ENCODE measurements at places on chromosomes 2 and 18. TPM values are rescaled to one million over a fixed set of nuclear protein-coding genes. Genes with fewer than 3 reads are reported as not detected.

DNA sequence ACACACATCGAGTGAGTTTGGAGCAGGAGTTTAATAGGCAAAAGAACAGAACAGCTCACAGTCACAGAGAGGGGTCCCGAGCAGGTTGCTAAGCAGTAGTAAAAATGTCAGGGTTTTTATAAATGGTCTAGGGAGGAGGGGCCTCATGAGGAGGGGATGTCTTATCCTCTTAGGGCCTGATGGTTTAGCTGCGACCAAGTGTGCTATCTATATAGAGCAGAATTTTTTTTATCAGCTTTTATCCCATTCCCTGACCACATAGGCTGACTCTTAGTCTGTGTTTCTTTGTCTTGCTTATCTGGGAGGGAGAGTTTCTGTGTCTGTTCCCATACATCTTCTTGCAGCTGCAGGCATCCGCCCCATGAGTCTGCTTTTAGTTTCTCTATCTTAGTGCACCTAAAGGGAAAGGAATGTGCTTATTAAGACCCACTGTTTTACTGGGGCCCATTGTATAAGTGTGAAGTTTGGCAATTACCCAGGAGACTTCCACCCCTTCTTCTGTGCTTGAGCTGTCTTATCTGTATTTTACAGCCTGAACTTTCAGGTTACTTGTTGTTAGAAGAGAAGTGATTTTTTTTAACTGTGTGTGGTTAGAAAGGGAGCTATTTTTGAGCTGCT is 30.4 kb upstream of the GMCL1 start:
- no peak for DNase-seq

GRCh38 chr2:190415794-190416775 is 7.9 kb downstream of the MFSD6 start:
- DNase-seq = no peak

DNA sequence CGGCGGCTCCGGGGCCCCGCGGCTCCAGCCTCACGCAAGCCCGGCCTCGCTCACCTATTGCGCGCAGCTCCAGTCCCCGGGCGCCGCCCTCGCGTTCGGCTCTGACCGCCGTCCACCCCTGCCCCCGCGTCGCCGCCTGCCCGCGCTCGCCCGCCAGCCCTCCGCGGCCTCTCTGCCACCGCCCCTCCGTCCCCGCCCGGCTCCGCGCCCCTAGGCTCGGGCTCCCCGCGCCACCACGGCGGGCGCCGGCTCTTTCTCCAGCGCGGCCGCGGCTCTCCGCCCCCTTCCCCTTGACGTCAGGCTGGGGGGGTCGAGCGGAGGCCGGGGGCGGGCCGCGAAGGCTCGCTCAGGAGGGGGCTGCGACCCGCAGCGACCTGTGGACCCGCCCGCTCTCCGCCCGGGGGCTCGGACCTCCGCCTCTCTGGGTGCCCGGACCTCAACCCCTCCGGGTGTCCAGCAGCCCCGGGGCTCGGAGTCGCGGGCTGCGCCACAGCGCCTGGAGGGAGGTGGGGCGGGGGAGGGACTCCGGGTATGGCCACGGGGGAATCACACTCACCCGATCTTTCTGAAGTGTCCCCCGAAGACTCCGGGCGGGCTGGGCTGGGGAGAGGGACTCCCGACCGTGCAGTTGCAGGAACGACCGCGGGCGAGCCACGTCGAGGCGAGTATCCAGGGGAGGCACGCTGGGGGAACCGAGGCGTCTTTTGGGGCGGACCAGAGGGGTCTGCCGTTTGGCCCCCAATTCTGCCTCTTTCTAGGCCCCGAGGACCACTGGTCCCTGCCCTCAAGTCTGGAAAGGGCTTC is at the start of gene SEMA4C:
Gene SEMA4C, minus strand, starts transcription at position 259 of the 804 bp plus-strand sequence. CDS start 2,194 bp downstream, outside the sequence.
- DNase-seq = peak; percentile 67

GRCh38 chr2:219149667-219150066 is 10.9 kb downstream of the NHEJ1 start:
- no peak for DNase-seq

GRCh38 chr2:99297994-99298393 is 3.0 kb downstream of the LYG1 start:
- DNase-seq = no peak

GRCh38 chr2:198706476-198707082 is 751.2 kb downstream of the SATB2 start:
- DNase-seq = no peak

DNA sequence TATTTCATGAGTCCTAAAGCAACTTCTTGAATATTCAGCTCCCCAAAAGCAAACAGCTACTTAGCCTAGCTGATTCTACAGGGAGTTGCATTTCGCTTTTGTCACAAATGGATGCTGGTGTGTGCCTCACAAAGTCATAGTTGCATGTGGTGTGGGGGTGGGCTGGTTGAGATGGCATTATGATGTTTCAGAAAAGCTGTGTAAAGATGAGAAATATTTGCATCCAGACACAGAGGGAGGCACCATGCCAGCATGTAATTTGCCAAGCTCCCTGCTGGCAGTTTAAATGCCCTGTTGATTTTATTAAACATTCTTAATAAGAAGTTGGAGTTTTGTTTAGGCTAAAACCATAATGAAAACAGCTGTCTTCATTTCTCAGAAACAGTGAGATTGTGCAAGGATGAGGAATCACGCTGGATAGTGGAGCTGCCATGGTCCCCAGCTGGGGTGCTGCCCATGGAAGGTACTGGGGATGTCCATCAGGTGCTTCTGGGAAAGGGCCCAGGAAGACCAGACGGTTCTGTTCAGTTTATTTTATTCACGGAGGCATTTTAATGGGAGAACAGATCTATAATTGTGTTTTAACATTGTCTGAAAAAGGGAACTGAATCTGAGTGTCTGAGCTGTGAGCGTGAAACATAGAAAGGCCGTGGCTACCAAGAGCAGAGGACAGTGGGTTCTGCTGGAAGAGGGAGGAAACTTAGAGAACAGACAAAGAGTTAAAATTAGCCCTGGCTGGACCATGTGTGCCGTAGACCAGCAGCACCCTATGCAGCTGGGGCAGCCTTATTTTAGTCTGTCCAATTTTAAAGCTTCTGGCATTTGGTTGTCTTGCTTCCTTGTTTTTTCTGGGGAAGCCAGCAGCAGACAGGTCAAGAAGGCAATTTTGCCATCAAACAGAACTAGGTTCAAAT is 177.1 kb downstream of the FAM210A start:
- DNase-seq = no peak

DNA sequence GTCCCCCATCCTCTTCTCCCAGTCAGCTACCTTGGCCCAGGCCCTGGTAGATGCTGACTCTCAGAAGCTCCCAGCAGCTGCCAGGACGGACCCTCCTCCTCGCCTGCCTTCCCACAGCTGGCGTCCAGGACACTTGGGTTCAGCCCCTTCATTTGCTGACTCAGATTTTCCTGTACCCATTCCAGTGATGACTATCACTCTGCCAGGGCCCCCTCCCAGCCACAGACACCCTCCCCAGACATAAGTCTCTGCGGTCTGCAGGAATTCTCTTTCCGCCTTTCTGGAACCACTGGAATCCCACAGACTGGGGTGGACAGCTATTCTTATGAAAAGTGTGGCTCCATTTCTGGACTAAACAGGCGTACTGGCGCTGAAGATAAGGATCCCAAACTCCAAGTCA is 260.3 kb upstream of the EPAS1 start:
- no peak for DNase-seq

- DNase-seq = no peak
These were observed 287.4 kb upstream of the TCF4 start for GRCh38 chr18:55875371-55875901.

DNA sequence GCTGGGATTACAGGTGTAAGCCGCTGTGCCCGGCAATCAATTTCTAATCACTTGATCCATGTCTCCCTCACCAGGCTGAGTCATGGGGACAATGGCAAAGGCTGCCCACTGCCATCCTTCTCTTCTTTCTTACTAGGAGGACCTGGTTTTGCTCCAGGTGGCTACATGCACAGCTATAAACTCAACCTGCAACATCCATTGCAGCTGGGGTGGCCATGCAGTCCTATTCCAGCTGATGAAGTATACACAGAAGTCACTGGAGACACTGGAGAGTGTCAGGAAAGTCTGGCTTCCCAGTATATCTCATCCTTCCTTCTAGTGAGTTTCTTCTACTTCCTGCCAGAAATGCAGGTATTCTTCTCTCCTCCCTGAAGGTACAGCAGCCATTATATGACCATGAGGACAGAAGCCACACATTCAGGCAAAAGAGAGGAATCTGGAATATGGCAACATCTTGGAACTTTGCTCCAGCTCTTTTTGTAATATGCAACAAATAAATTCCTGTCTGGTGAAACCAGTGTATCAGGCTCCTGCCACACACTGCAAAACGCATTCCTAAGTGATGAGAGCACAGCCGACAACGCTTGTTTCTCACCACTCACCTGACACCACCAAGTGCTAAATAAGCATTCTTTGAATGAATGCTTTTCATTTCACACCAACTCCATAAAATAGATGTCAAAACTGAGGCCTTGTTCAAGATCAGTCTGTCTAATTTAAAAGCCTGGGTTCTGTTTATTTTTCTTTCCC is 32.3 kb downstream of the SCTR start:
- peak; percentile 60 for DNase-seq

GRCh38 chr2:130241041-130241707 is 42.9 kb upstream of the TUBA3E start:
- DNase-seq = peak; percentile 85

GRCh38 chr2:19488009-19488691 is 129.7 kb upstream of the OSR1 start:
- DNase-seq = no peak

DNA sequence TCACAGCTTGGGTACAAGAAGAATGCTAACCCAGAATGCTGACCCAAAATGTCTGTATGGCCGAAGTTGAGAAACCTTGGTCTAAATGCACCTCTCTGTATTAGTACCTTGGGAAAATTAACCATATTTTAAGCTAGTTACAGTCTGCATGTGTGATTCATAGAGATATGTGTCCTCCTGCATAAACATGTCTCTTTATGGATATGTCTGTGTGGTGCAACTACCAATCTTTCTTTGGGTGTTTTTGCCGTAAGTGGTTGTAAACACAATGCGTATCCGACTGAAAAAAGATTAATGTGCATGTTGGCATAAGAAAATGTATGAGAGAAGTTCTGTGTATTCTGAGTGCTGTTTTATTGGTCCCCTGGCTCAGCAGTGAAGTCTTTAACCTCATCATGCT is 54.2 kb upstream of the GAREM2 start:
- DNase-seq = no peak

DNA sequence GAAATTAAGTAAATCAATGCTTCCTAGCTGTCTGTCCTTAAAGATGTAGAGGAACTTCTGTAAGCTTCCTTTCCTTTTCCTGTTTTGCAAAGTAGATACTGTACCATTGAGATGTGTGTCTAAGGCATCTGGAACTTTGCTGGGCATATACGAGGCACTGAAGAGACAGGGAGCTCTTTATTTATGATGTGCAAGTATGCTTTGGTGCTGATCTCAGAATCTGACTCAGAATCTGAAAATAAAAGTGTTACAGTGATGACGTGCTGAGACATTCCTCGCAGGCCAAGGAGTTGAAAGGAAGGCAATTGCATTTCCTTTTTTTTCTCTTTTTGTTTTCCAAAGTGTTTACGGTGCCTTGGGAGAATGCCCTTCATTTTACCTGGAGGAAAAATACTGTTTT is 230.9 kb upstream of the RGPD4 start:
- no peak for DNase-seq

GRCh38 chr2:15782009-15782751 is 158.2 kb upstream of the MYCN start:
- DNase-seq = no peak

DNA sequence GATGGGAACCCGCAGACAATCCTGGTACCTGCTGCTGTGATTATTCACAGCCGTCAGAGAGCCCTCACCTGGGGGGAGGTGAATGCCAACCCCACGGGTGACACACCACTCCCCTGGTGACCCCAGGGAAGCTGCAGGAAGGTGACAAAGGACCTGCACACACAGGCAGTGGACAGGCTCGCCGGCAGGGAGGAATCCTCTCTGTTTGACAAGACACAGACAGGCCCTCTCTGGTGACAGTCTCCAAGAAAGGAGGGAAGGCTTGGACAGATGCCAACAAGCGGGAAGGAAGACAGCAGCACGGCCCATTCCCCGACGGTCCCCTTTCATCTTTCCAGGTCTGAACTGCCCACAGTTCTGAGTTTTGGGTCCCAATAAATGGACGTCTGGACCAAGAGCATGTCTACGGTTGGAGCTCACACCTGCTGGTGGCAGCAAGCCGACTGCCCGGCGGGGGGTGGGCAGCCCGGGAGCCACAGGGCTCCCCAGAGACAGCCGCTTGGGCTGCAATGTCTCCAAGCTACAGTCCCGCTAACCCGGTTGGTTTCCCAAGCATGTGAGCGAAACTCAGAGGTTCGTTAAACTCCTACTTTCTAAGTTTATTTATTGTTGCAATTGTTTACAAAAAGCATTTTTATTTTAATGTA is 31.8 kb downstream of the HDAC4 start:
- DNase-seq = no peak

- no peak for DNase-seq
These were observed 104.4 kb upstream of the SLC8A1 start for GRCh38 chr2:40556293-40556692.

DNA sequence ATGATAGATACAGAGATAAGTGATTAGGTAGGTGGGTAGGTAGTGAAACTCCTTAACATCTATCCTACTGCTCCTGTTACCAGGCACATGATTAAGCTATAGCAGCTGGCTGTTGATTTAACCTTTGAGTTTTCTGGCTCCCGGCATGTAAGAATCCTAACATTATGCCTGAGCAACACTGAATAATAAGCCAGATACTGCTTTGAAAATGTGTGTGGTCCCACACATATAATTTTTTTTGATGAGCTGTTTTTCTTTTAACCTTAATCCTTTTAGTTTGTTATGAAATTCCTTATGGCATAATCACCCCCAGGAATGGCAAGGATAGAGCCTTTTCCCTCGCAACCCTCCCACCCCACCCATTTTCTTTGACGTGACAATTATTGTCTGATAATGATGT is 104.2 kb upstream of the NEUROD1 start:
- no peak for DNase-seq

- no peak for DNase-seq
These were observed 188.7 kb upstream of the COL3A1 start for GRCh38 chr2:188785490-188785889.

GRCh38 chr2:139885921-139886498 is 1105.8 kb upstream of the NXPH2 start:
- no peak for DNase-seq

GRCh38 chr2:12918835-12919445 is 202.2 kb downstream of the TRIB2 start:
- DNase-seq = peak; percentile 21

- no peak for DNase-seq
These were observed 87.7 kb upstream of the SIX2 start for GRCh38 chr2:45096996-45097395.

GRCh38 chr2:159069229-159069628 is 100.8 kb downstream of the TANC1 start:
- DNase-seq = no peak

- DNase-seq = no peak
These were observed 122.8 kb upstream of the FHL2 start for GRCh38 chr2:105521616-105522015.

The REG1A gene
- 5.2 TPM for total RNA-seq

The SERPINB12 gene
- not detected for total RNA-seq

The COLEC12 gene
- 1.9 TPM for total RNA-seq

The RIT2 gene
- not detected for total RNA-seq

The SH3RF3 gene
- total RNA-seq = 1.3 TPM

The DPP4 gene
- 25.5 TPM for total RNA-seq

The POTEC gene
- total RNA-seq = not detected

The CDCA7 gene
- total RNA-seq = 30.0 TPM

The SPEG gene
- 6.2 TPM for total RNA-seq

The FZD7 gene
- 2.3 TPM for total RNA-seq

The COL4A4 gene
- total RNA-seq = 0.40 TPM

The CAPN14 gene
- not detected for total RNA-seq

The STAT1 gene
- 58.3 TPM for total RNA-seq

The RPRM gene
- 0.88 TPM for total RNA-seq
